ENCODE measurements at places on chromosomes 2 and 18. TPM values are rescaled to one million over a fixed set of nuclear protein-coding genes. Genes with fewer than 3 reads are reported as not detected.

The VIT gene
- 23.1 TPM for total RNA-seq

The ALMS1 gene
- 37.3 TPM for total RNA-seq

The ADAM17 gene
- total RNA-seq = 29.8 TPM

The SLC30A3 gene
- total RNA-seq = not detected

The CCDC74B gene
- 1.0 TPM for total RNA-seq

The MOB4 gene
- total RNA-seq = 53.4 TPM

The MYL1 gene
- total RNA-seq = 6,866 TPM

The FAM98A gene
- total RNA-seq = 28.9 TPM

The FSHR gene
- not detected for total RNA-seq

The TCF4 gene
- 301 TPM for total RNA-seq

The PXDN gene
- total RNA-seq = 189 TPM

Measured in tongue (tissue), 3 donors.